Renal cortical epithelial cell (primary cell): ENCODE measurements at places on chromosomes 3 and 15. TPM values are rescaled to one million over a fixed set of nuclear protein-coding genes. Genes with fewer than 3 reads are reported as not detected.

TLR9 gene
- not detected in 2 replicates for total RNA-seq

COL8A1 gene
- total RNA-seq: 123 and 241 TPM in 2 replicates

ANKRD34C gene
- total RNA-seq: not detected in 2 replicates

ZBED2 gene
- 13.5 and 15.2 TPM in 2 replicates for total RNA-seq

LIPH gene
- total RNA-seq: 9.6 and 10.9 TPM in 2 replicates

PIF1 gene
- 0.60 and 5.7 TPM in 2 replicates for total RNA-seq

STRIT1 gene
- total RNA-seq: not detected in 2 replicates

DNA sequence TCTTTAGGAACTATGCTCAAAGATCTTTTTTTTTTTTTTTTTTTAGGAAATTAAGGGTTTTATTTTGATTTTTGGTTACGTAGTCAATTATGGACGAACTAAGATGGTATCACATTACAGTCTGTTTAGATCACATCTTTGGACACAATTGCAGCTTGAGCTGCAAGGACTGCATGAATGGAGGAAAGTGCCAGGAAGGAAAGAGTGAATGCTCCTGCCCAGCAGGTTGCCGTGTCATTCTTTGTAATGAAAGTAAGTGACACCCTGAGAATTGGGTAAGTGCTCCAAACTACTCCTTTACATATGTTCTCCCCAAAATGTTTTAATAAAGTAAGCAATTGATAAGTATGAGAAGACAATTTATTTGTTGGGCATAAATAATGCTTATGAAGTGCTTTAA is 716.5 kb upstream of the GOLIM4 start:
- no peak for DNase-seq

- peak; percentile 80 for DNase-seq
Observed at GRCh38 chr3:150365132-150365604, 42.9 kb upstream of the TSC22D2 start.

GRCh38 chr3:24500806-24501205 is 6.2 kb upstream of the THRB start:
- no peak for DNase-seq

DNA sequence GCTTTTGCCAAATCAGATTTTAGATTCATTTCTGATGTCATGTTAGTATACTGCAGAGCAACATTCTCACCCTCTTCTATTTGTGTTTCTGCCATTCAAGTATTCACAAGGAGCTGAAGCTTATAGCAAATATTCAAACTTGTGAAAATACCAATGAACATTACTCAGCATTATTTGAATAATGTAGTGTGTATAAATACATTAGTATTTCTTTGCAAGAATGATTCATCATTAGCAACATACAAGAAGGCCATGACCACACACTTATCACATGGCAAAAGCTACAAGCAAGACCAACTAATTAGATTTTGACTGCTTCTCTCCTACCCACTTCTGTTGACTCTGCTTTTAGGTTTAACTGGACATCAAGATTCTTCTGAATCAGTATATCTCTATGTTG is 124.9 kb downstream of the IGSF11 start:
- DNase-seq: peak; percentile 24

GRCh38 chr3:99808163-99808794 is 9.4 kb upstream of the CMSS1 start:
- peak; percentile 86 for DNase-seq

DNA sequence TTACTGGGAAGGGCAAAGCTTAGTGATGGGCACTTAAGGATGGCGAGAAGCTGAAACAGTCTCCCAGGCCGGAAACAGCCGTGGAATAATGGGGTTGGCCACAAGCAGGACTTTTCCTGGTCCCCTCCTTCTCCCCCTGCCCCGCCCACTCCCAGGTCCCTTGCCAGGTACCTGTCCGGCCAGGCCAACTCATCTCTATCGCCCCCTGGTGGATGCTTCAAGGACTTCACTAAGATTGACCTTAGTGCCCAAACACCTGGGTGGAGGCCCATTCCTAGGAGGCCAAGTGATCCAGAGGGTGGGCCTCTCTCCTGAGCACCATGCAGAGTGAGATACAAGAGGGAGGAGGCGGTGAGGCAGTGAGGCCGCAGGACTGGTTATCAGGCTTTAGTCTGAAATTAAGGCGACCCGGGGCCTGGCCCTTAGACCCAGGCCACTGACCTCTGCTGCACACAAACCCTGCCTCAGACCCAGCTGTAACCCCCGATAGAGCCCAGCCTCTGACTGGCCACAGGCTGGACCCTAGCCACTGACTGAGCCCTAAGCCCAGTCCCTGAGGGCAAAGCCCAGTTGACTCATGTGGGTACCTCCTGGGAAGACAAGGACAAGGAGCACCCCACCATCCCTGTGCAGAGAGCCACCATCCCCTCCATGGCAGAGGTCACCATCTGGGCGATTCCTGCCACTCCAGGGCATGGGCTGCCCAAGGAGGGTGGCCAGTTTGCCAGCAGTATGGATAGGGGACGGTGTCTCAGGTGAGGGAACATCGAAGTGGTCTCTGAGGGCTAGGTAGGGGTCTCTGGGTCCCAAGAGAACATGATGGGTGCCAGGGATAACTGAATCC is 37.6 kb downstream of the VIPR1 start:
- DNase-seq: peak; percentile 20

DNA sequence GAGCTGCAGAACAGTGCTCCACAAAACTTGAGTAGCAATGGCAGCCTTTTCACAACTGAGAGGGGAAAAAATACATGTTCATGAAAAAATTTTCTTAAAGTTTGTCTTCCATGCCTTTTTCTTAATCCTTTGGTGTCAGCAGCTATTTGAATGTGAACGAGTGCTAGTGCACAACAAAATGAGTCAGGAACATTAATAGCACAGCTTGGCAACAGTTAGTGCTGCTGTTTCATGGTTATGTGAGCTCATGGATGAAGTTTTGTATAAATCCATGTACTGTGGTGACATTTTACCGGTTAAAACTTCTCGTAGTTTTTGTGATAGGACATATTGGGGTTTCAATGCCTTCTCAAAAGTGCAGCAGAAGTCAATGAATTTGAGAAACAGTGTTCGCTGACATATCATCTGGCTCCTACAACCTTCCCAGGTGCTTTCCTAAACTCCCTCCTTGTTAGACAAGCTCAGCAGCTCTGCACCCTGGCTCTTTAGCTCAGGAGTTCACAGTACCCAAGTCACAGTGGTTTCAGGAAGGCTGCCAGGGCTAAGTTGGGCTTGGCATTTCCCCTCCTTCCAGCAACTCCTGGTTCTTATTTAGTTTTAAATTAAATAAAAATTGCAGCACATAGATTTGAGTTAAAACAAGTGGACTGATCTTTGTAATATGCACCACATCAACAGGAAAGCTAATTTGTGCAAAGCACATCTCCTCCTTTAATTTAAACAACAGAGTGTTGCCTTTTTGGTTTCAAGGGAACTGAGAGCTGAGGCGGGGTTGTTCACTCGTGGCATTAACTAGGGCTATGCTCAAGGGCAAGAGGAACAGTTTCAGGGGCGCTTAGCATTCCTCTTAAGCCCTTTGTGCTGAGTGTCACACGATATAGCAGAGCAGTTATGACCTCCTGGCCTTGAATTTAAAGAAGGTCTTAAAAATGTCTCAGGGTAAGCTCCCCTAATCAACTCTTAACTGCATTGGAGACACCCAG is 362.8 kb downstream of the CHST2 start:
- peak; percentile 86 for DNase-seq
